A549 treated with GW870086 at 1 μM for 4 hours (cell line): ENCODE measurements at places on chromosomes 12 and 14. TPM values are rescaled to one million over a fixed set of nuclear protein-coding genes. Genes with fewer than 3 reads are reported as not detected.

SMCO2 gene
- total RNA-seq, result 0.12 TPM in 1 of 5 replicates, not detected in the others

DAO gene
- not detected in 5 replicates for total RNA-seq

GLIPR1L2 gene
- 0.11 to 0.24 TPM (median 0.22 TPM) in 5 replicates for total RNA-seq

TNS2 gene
- total RNA-seq, result 31.3 to 48.7 TPM (median 41.7 TPM) in 5 replicates

RAD51AP1 gene
- total RNA-seq, result 12.1 to 25.5 TPM (median 18.1 TPM) in 5 replicates

KRT3 gene
- 0.05 to 0.11 TPM (median 0.07 TPM) in 5 replicates for total RNA-seq

SLC35E3 gene
- 10.2 to 18.2 TPM (median 15.5 TPM) in 5 replicates for total RNA-seq

GZMB gene
- not detected in 5 replicates for total RNA-seq

BRI3BP gene
- total RNA-seq, result 17.1 to 21.9 TPM (median 20.0 TPM) in 5 replicates

BDKRB1 gene
- 0.38 to 0.79 TPM (median 0.48 TPM) in 5 replicates for total RNA-seq

ACACB gene
- 9.1 to 15.6 TPM (median 11.2 TPM) in 5 replicates for total RNA-seq

HOXC4 gene
- 1.9 to 3.5 TPM (median 3.5 TPM) in 5 replicates for total RNA-seq

HOXC12 gene
- not detected in 5 replicates for total RNA-seq

SLC39A5 gene
- 0.34 TPM in 1 of 5 replicates, not detected in the others for total RNA-seq
